ENCODE measurements at places on chromosomes 16 and 17. TPM values are rescaled to one million over a fixed set of nuclear protein-coding genes. Genes with fewer than 3 reads are reported as not detected.

- H3K27ac ChIP-seq: no peak overlapping the region
- H3K4me1 ChIP-seq: no peaks in the 10 kb centered on the region
- H3K27me3 ChIP-seq: no peaks in the 10 kb centered on the region
These were observed 134.8 kb upstream of the TP53TG3C start for GRCh38 chr16:33059206-33059605.

DNA sequence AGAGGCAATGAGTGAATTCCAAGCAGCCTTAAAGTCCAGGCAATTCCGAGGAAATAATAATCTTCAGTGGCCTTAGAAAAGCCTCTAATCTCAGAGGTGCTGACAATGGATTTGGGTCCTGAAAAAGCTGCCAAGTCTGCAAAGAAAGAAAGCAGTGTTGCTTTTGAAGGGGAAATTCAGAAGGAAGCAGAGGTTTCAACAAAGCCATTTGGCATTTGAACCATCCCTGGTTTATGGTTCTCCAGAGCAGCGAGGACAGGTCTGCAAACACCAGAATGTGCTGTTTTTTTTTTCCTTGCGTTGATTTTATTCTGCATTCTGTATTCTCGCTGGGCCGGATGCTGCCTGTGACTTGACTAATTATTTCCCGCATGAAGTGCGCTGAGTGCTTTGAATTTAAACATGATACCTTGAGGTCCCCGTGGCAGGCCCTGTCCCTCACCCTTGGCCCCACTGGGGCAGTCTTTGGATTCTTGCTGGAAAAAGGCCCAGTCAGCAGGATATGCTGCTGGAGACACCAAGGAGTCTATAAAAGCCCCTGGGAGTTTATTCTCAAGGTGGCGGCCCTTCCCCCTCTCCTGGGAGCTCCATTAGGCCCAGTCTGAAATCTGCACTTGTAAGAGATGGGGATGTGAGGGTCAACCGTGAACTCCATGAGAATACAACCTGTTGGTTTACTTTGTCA is 338.3 kb downstream of the HAPSTR1 start:
- no peak overlapping the region for H3K4me3 ChIP-seq
- H3K36me3 ChIP-seq: no peaks in the 10 kb centered on the region
- H3K27ac ChIP-seq: no peak overlapping the region
- no peaks in the 10 kb centered on the region for H3K27me3 ChIP-seq
- no peaks in the 10 kb centered on the region for H3K4me1 ChIP-seq

- peak overlapping the region; percentile 95 for H3K27ac ChIP-seq
These were observed 594 bp downstream of the MAPK8IP3 start for GRCh38 chr16:1706386-1707192.

DNA sequence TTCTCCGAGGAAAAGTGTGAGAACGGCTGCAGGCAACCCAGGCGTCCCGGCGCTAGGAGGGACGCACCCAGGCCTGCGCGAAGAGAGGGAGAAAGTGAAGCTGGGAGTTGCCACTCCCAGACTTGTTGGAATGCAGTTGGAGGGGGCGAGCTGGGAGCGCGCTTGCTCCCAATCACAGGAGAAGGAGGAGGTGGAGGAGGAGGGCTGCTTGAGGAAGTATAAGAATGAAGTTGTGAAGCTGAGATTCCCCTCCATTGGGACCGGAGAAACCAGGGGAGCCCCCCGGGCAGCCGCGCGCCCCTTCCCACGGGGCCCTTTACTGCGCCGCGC is at the start of gene ERBB2:
Gene ERBB2 (plus strand): TSS at position 247 of the 330 bp plus-strand sequence. CDS start 175 bp downstream, outside the sequence.
- H3K36me3 ChIP-seq: no peaks in the 10 kb centered on the region
- peaks cover 50% of the 10 kb centered on the region for H3K4me1 ChIP-seq
- peak within 1 kb of the TSS; percentile 92 for H3K27ac ChIP-seq
- DNase-seq: peak; percentile 85
- H3K4me3 ChIP-seq: peak within 1 kb of the TSS; percentile 93
- no peaks in the 10 kb centered on the region for H3K27me3 ChIP-seq

AATK gene
- total RNA-seq: 5.4 TPM

- no peak overlapping the region for H3K4me3 ChIP-seq
- no peak for DNase-seq
- no peaks in the 10 kb centered on the region for H3K4me1 ChIP-seq
- H3K27ac ChIP-seq: no peak overlapping the region
- no peaks in the 10 kb centered on the region for H3K27me3 ChIP-seq
These were observed 116.5 kb upstream of the AXIN2 start for GRCh38 chr17:65677932-65678331.

GRCh38 chr17:2076087-2076984 is 21.4 kb downstream of the HIC1 start:
- peaks cover 23% of the 10 kb centered on the region for H3K36me3 ChIP-seq
- H3K4me3 ChIP-seq: no peak overlapping the region
- peak overlapping the region; percentile 69 for H3K27ac ChIP-seq
- H3K27me3 ChIP-seq: no peaks in the 10 kb centered on the region

GRAP gene
- total RNA-seq: 5.6 TPM

GRCh38 chr17:58028578-58028977 is 21.5 kb upstream of the SRSF1 start:
- no peak overlapping the region for H3K27ac ChIP-seq
- H3K27me3 ChIP-seq: no peaks in the 10 kb centered on the region
- no peaks in the 10 kb centered on the region for H3K4me1 ChIP-seq
- H3K4me3 ChIP-seq: no peak overlapping the region

DNA sequence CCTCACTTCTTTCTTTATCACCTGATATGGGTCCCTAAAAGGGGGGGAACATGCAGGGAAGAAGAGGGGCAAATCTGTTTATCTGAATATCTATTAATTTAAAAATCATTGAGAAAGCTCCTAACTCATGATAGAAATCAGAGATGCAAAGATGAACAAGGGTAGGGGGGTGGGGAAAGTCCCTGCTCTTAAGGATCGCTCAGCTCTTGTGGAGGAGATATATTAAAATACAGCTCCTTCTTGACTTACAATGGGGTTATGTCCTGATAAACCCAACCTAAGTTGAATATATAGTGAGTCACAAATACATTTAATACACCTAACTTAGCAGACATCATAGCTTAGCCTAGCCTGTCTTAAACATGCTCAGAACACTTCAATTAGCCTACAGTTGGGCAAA is 237.5 kb downstream of the MAF start:
- DNase-seq: no peak
- H3K4me3 ChIP-seq: no peak overlapping the region
- no peaks in the 10 kb centered on the region for H3K27me3 ChIP-seq
- H3K36me3 ChIP-seq: no peaks in the 10 kb centered on the region

- no peak overlapping the region for H3K4me3 ChIP-seq
- no peaks in the 10 kb centered on the region for H3K4me1 ChIP-seq
- DNase-seq: no peak
- H3K27ac ChIP-seq: peak overlapping the region; percentile 85
- no peaks in the 10 kb centered on the region for H3K27me3 ChIP-seq
These were observed 16.8 kb upstream of the MTSS2 start for GRCh38 chr16:70702624-70703023.

HAPSTR1 gene
- 38.6 TPM for total RNA-seq

DNA sequence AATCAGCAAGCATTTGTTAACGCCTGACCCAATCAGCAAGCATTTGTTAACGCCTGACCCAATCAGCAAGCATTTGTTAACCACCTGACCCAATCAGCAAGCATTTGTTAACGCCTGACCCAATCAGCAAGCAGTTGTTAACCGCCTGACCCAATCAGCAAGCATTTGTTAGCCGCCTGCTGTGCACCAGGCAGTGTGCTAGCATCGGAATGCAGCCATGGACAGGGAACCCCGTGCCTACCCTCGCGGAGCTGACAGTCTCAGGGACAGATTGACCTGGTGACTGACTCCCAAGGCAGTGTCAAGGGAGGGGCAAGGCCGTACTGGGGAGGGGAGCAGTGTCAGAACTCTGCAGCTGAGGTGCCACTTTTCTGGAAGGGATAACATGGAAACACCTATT is 66.9 kb downstream of the ABR start:
- no peaks in the 10 kb centered on the region for H3K4me1 ChIP-seq
- H3K4me3 ChIP-seq: no peak overlapping the region
- no peak for DNase-seq
- H3K27me3 ChIP-seq: no peaks in the 10 kb centered on the region
- no peak overlapping the region for H3K27ac ChIP-seq

PTX4 gene
- total RNA-seq: not detected

DNA sequence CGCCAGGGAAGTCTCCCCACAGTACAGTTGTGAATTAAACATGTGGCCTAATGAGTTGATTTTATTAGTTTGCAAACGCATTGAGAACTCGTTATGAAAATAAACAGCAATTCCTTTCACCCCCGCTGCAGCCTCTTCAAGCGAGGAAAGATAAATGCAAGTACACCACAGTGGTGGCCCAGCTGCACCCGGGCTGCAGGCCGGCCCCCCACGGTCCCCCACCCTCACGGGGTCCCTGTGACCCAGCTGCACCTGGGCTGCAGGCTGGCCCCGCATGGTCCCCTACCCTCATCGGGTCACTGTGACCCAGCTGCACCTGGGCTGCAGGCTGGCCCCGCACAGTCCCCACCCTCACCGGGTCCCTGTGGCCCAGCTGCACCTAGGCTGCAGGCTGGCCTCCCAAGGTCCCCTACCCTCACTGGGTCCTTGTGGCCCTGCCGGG is 32.2 kb downstream of the SDK2 start:
- no peaks in the 10 kb centered on the region for H3K36me3 ChIP-seq
- H3K4me3 ChIP-seq: no peak overlapping the region

GRCh38 chr16:73230651-73231050 is 182.7 kb upstream of the ZFHX3 start:
- no peaks in the 10 kb centered on the region for H3K27me3 ChIP-seq
- H3K4me1 ChIP-seq: peaks cover 18% of the 10 kb centered on the region
- no peak for DNase-seq
- no peak overlapping the region for H3K4me3 ChIP-seq
- H3K36me3 ChIP-seq: no peaks in the 10 kb centered on the region
- H3K27ac ChIP-seq: no peak overlapping the region

GRCh38 chr17:4837471-4838308 is 4.5 kb downstream of the MINK1 start:
- no peaks in the 10 kb centered on the region for H3K4me1 ChIP-seq
- no peaks in the 10 kb centered on the region for H3K27me3 ChIP-seq
- H3K36me3 ChIP-seq: no peaks in the 10 kb centered on the region
- H3K27ac ChIP-seq: peak overlapping the region; percentile 67
- H3K4me3 ChIP-seq: no peak overlapping the region
- no peak for DNase-seq

HOXB7 gene
- total RNA-seq: 0.78 TPM

DNA sequence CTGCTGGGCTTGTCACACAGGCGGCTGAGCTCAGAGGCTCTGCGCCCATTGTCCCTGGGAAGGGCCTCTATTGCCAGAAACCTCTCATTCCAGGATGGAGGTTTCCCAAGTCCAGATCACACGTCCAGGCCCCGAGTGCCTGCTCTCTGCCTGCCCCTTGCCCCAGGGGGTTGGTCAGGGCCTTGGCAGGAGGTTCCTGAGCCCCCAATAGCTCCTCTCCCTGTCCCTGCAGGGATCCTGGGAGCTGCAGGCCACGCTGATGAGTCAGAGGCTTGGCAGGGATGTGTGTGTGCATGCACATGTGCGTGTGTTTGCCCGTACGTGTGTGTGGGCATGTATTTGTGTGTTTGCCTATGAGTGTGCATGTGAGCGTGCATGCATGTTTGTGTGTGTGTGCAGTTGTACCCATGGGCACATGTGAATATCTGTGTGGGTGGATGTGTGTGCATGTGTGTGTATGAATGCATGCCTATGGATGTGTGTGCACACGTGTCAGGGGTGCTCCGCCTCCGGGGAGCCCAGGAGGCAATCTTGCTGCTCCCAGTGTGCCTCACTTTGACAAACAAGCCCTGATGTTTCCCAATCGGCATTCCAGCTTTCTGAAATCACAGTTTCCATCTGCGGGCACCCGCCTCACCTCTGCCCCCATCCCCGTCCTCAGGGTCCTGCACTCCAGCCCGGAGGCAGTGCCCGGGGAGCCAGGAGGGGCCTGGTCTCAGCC is 98.4 kb upstream of the GSE1 start:
- H3K27me3 ChIP-seq: no peaks in the 10 kb centered on the region
- H3K4me1 ChIP-seq: peaks cover 43% of the 10 kb centered on the region
- no peak overlapping the region for H3K4me3 ChIP-seq
- DNase-seq: peak; percentile 83
- no peaks in the 10 kb centered on the region for H3K36me3 ChIP-seq

- peak overlapping the region; percentile 90 for H3K4me3 ChIP-seq
- no peak for DNase-seq
- peaks cover 28% of the 10 kb centered on the region for H3K4me1 ChIP-seq
- H3K27me3 ChIP-seq: no peaks in the 10 kb centered on the region
- H3K36me3 ChIP-seq: peaks cover 35% of the 10 kb centered on the region
These were observed 1.1 kb downstream of the CFAP119 start for GRCh38 chr16:30760577-30761426.

DNA sequence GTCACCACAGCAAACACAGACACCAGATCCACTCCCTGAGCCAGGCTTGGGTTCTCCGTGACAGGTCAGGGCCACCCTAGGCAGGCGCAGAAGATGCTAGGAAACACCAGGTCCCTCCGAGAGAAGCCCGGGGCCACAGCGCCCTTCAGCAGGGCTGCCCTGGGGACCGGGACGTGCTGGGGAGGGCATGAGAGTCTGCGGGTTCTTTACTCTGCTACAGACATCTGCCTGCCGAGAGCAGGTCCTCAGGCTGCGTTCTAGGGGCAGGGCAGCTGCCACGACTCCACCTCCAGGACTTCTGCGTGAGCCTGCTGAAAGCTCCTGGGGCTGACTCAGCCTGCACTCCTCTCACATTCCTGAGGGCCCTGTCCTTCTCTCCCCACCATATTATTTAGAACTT is 11.4 kb downstream of the MYLK3 start:
- peaks cover 59% of the 10 kb centered on the region for H3K4me1 ChIP-seq
- DNase-seq: no peak
- no peaks in the 10 kb centered on the region for H3K27me3 ChIP-seq
- no peak overlapping the region for H3K4me3 ChIP-seq

EPOP gene
- total RNA-seq: 0.70 TPM

DNA sequence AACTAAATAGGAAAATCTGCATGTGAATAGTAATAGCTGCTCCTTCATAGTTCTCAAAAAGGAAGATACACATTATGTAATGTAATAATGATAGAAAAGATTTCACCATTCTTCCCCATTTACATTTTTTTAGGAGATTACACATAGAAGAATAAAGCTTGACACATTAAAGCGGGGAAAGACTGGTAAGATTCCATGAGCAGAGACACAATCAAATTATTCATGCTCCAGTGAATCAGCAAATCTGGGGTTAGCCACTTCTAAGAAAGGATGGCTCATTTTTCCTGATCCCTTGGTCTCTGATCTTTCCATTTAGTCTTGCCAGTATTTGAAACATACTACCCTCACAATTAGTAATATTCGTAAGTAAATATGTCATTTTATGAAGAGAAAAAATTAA is 81.9 kb downstream of the CA4 start:
- no peak overlapping the region for H3K27ac ChIP-seq
- peaks cover 15% of the 10 kb centered on the region for H3K36me3 ChIP-seq
- no peaks in the 10 kb centered on the region for H3K4me1 ChIP-seq
- no peak for DNase-seq
- H3K27me3 ChIP-seq: no peaks in the 10 kb centered on the region

RNF227 gene
- total RNA-seq: 1.6 TPM

GRCh38 chr16:51556694-51557340 is 405.7 kb upstream of the SALL1 start:
- no peaks in the 10 kb centered on the region for H3K4me1 ChIP-seq
- no peaks in the 10 kb centered on the region for H3K36me3 ChIP-seq
- H3K27me3 ChIP-seq: no peaks in the 10 kb centered on the region
- no peak overlapping the region for H3K27ac ChIP-seq
- no peak overlapping the region for H3K4me3 ChIP-seq
- DNase-seq: no peak

GRCh38 chr17:35295686-35296085 is 52.8 kb downstream of the SLFN5 start:
- H3K27ac ChIP-seq: no peak overlapping the region
- DNase-seq: no peak
- H3K4me3 ChIP-seq: no peak overlapping the region
- no peaks in the 10 kb centered on the region for H3K4me1 ChIP-seq
- no peaks in the 10 kb centered on the region for H3K36me3 ChIP-seq
- H3K27me3 ChIP-seq: no peaks in the 10 kb centered on the region
